CD4-positive, alpha-beta T cell treated with Interferon alpha-2 for 1 hour (primary cell): ENCODE measurements at places on chromosomes 7 and 10.

- no peak for DNase-seq
These were observed 2.4 kb downstream of the PILRB start for GRCh38 chr7:100360135-100360854.

DNA sequence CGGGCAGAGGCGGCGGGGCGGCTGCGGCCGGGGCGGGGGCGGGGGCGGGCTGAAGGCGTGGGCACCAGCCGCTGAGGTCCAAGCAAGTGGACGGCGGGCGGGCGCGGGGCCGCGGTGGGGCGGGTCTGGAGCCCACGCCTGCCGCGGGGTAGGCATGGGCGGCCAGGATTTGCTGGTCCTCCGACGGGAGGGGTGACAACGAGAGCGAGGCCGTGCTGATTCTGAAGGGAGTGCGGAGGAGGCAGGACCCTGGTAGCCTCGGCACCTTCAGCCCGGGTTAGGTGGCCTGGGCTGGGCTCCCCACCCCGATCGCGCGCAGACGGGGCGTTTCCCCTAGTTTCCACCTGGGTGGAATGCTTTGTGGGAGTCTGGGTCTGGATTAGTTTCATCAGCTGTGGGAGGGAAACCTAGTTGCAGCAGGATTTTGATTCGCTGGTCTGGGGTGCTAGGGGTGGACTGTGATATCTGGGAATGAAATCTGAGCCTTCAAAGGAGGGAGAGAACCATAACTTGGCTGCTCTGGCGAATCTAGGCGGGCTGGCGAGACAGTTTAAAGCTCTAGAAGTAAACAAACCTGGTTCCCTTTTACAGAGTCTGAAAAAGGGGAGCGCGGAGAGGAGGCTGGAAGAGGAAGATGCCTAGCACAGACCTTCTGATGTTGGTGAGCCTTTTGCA lies 609 bp downstream of the SGPL1 start:
- DNase-seq: peak; percentile 41

DNA sequence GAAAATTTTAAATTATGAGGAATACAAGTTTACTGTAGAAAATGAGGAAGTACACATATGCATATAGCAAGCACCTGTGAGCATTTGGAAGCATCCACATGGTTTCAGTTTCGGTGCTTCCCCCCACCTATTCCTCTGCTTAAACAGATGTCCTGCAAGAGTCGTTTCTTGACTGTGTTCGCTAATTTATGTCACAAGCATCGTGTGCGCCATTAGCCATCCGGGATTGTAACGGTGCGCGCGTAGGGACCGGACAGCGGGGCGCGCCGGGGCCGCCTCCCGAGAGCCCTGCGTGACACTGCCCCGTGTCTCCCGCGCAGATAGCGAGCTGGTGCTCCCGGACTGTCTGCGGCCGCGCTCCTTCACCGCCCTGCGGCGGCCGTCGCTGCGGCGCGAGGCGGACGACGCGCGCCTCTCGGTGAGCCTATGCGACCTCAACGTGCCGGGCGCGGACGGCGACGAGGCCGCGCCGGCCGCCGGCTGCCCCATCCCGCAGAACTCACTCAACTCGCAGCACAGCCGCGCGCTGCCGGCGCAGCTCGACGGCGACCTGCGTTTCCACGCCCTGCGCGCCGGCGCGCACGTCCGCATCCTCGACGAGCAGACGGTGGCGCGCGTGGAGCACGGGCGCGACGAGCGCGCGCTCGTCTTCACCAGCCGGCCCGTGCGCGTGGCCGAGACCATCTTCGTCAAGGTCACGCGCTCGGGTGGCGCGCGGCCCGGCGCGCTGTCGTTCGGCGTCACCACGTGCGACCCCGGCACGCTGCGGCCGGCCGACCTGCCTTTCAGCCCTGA lies 90.9 kb downstream of the NEURL1 start:
- peak; percentile 89 for DNase-seq

GRCh38 chr10:113475381-113475807 lies 77.5 kb upstream of the HABP2 start:
- DNase-seq: no peak

DNA sequence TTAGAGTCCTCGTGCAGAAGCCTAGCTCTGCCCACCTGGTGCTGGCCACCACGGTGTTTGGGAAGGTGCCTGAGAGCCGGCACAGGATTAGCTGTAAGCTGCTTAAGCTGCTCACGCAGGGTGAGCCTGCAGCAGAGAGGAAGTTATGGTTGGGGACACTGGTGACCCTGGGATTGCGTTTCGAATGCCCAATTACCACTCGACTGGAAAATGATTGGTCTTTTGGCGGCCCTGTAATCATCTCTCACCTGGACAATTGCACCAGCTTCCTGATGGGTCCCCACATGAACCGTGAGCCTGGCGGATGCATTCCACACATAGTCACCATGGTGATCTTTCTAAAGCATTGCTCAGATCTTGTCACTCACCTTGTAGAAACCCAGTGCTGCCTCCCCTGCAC lies 442.3 kb upstream of the ZMIZ1 start:
- no peak for DNase-seq

GRCh38 chr10:6002809-6003510 lies 25.6 kb upstream of the IL15RA start:
- DNase-seq: no peak

- DNase-seq: no peak
These were observed 16.4 kb downstream of the ITGA8 start for GRCh38 chr10:15703151-15703880.

- DNase-seq: no peak
These were observed 196.2 kb downstream of the PLXNA4 start for GRCh38 chr7:132380059-132380458.

- no peak for DNase-seq
These were observed 152.8 kb downstream of the MACC1 start for GRCh38 chr7:20064181-20064970.

- no peak for DNase-seq
These were observed 378.9 kb downstream of the RPS24 start for GRCh38 chr10:78412605-78413004.

DNA sequence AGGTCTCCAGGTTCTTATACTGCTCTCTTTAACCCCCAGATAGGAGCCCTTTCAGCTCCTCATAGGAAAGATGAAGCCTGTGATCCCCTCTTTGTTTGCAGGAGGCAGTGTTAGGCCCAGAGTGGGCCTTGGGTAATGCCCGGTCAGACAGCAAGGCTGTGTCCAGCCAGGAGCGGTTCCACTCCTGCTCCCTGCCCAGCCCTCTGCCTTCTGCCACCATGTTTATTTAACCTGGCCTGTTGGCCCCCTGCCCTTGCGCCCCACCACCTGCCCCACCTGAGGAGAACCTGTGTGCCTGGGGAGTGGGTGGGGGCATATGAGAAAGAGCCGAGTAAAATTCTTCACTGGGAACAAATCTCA lies 24.3 kb downstream of the CDH23 start:
- DNase-seq: no peak

DNA sequence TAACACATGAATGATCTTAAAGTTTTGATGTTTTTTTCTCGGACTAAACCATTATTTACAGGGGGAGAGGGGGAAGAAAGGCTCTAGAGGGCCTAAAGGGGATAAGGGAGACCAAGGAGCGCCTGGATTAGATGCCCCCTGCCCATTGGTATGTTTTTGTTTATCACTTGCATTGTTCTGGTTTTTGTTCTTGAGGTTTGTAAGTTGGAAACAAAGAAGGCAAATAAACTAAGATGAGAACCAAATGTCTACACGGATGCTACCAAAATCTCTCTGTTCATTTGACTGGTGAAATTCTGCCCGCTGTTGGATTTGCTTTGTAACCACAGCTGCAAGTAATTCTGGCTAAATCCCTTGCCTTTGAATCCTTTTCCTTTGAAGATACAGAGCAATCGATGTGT lies 99.8 kb upstream of the MACROH2A2 start:
- no peak for DNase-seq

DNA sequence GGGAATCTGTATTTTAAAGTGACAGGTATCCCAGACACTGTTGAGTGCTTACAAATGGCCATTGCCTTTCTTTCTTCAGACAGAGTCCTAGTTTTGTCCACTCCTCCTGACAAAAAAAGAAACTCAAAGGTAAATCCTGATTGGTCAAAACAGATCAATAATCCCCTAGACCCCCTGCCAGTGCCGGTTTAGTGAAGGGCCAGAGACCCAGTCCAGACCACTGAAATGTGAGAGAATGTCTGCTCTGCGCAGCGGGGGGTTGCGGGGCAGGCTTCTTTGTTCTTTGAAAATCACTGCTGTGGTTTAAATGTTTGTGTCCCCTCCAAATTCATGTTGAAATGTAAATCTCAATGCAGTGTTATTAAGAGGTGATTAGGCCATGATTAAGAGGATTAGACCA lies 177.7 kb upstream of the GPR26 start:
- no peak for DNase-seq

DNA sequence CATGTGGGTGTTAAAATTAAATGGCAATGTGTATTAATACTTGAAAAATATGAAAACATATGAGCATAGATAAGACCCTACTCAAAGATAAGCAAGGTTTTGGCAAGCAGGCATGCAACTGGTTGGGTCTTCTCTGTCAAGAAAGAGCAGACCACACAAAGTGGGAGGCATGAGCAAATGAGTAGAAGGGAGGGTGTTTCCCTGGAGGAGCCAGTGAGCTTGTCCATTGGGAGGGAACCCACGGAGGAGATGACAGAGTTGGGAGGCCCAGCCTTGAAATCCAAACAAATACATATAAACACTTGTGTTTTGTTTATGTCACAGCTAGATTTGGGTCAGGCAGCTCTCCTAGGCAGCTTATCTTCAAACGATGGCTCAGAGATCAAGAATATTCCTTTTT lies 134.5 kb upstream of the CXCL12 start:
- DNase-seq: no peak

GRCh38 chr7:108479751-108480150 lies 23.5 kb upstream of the NRCAM start:
- no peak for DNase-seq

DNA sequence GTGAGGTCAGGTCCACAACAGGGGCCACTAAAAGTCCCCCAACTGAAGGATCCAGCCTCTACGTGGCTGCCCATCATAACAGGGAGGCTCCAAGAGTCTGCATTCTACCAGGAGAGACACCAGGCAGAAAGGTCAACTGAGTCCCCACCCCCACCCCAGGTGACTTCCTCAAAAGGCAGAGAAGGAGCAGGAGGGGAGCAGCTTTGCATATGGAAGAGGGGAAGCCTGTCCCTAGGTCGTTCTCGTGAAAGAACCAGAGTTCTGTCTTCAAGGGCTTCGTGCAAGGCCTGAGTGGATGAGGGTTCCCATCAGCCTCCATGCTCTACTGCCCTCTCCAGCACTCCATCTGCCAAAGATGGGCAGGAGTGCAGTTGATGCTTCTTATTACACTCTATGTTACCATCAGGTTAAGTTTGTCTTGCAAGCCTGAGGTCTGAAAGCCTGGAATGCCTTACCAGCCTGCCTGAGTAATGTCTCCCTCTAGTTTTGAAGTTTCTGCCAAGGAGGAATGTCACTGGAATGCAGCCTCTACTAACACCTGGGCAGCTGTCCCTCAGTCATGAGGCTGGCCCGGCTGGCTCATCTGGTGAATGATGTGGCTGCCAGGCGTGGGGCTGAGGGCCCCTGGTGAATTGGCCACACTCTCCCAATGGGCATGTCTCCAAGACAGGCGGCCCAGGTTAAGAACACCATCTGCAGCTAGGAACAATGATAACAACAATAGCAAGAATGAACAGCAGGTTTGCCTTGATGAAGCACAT lies 54.3 kb upstream of the SMNDC1 start:
- DNase-seq: no peak

GRCh38 chr7:116679500-116679899 lies 7.5 kb downstream of the MET start:
- DNase-seq: no peak

DNA sequence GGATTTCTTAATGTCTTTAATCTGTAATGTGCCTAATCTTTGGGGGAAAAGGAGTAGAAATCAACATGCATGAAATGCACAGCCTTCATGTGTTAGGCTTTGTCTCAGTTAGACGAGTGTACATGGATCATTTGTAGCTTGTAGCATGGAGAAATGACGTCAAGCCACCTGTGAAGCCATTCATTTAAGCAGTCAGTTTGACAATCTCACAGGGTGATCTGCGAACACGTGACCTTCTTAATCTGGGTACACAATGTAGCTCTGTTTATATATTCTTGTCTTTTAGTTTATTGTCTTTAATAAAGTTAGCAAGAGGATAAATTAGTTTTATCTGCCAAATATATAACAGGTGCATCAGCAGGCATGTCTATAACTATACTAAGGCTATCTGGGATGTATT lies 351.9 kb upstream of the LRGUK start:
- no peak for DNase-seq

- DNase-seq: no peak
These were observed 32.8 kb downstream of the TMEM130 start for GRCh38 chr7:98836811-98837629.

DNA sequence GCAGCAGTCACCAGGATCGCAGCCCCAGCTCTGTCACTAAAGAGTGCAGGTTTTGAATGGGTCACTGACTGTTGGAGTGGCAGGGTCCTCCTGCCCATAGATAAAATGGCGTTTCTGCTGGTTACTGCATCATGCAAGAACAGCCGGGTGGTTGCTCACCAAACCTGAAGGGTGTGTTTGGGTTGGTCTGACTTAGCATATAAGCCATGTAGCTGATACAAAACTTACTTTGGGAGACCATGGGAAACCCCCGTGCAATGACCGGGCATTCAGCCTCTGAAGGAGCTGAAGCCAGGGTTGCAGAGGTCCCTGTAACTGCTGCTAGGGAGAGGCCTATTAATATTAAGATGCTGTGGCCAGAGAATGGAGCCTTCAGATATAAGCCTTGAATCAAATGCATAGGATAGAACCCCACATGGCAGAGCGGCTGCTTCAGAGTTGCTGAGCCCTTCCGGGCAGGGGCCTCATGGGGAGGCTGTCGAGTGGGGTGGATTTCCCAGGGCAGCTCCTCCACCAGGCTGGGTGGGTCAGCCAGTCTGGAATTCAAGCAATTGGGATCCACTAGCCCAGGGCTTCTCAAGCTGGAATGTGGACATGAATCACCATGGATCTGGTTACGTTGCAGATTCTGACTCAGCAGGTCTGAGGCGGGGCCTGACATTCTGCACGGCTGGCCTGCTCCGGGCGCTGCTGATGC lies 70.9 kb upstream of the CTBP2 start:
- no peak for DNase-seq

GRCh38 chr7:92368741-92369140 lies 78.5 kb upstream of the GATAD1 start:
- DNase-seq: no peak

DNA sequence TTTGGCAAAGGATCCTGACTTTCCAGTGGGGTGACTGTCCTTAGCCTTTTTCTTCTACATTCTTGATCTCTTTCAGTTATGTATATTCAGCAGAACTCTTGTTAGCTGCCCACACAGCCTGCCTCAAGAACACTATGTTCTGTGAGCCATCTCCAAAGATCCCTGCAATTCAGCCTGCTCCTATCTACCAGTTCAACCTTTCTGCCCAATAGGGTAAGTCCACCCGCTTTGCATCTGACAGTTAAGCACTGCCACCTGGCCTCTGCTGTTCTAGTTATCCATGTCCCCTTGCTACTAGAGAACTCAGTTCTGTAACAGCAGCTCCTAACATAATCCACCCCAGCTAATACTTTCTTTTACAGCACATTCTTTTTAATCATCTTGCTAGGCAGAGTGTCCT lies 13.5 kb downstream of the OR9A2 start:
- no peak for DNase-seq

DNA sequence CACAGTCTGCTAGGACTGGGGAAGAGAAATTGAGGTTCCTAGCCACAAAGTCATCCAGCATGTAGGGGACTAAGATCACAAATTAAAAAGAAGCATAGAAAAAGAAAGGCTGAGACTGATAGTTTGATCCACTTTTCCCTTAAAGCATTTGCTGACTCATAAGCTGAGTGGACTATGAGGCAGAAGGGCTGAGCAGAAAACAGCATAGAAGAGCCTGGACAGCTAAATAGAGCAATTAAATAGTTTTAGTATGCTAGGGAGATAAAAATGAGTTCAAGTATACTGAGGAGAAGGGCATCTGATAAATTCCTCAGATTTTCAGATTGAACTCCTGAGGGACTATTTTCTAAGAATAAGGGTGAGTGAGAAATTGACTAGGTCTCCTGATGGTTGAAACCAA lies 155.9 kb upstream of the EGR2 start:
- no peak for DNase-seq
